ENCODE measurements at places on chromosomes 2 and 18.
A peak's percentile ranks its signal among the peaks of the same experiment; 100 is the strongest.

DNA sequence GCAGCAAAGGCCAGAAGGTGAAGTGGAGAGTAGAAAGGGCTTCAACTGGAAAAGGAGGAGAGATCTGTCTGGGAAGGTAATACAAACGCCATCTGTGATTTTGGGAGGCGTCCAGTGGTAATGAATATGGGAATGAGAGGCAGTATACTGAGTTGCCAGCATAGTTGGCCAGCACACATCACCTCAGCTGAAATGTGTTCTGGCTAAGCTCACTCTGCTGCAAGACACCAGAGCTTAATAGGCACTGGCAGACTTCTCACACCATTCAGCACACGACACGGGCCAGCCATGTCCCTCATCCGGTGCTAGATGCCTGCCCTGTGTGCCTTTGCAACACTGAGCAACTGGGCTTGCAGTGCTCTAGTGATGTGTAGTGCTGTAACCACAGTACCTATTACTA, 277.1 kb downstream of the PIEZO2 start:
- DNase-seq: no peak

- DNase-seq: no peak
Measured at GRCh38 chr2:182015334-182016109, 29.9 kb downstream of the PPP1R1C start.

DNA sequence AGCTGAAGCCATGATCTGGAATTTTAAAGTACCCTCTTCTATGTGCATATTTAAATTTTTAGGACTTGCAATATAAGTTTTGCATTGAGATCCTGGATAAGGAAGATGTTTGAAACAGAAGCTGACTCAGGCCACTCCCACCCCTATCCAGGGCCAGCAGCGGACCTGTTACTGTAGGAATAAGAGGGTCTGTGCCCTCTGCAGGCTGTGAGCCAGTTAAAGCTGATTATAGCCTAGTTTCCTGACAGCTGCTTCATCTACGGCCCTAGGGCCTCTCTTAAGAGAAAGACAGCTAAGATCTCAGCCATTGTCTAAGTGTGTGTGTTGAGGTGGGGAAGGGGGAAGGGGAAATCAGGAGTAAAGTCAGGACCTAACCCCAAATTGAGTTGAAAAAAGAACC, 234.0 kb downstream of the HAUS1 start:
- DNase-seq: no peak

DNA sequence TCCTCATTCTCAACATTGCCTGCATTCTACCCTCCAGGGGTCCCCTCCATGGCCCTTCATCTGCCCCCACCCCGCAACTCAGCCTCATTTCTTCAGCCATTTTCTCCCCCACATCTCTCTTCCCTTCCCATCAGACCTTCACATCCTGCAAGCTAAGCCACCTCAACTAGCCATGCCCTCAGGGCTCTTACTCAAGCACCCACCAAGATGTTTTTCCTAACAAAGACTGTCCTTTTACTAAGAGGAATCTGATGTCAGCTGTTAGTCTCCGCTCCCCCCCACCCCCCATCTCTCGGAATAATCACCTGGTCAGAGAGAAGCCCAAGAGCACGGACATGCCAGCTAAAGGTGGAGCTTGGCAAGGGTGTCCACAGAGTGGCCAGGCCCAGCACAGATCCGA, 4.7 kb upstream of the CAPN10 start:
- no peak for DNase-seq

DNA sequence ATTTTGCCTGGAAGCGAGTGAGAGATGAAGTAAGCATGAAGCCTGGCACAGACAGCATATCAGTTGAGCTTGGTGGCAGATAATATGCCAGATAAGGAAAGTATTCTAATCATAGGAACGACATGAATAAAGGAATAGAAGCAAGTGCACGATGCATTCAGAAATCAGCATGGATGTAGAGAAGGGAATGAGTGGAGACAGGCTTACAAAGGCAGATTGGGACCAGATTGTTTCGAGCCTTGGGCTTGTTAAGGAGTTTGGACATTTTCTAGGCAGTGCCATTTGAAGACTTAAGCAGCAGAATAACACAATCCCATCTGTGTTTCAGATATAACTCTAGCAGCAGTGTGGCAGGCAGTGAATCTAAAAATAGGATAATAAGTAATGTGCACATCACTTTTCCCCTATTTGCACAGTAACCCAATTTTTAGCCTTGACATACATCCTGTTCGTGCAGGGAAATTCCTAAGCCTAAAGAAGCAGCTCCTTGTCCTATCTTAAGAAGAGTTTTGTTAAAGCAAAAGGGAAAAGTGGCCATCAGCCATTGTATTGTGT, 450.2 kb downstream of the PLCL1 start:
- DNase-seq: no peak

GRCh38 chr2:190693533-190694232, 44.8 kb downstream of the NAB1 start:
- DNase-seq: no peak

- DNase-seq: no peak
Measured at GRCh38 chr2:44753552-44754285, 187.8 kb upstream of the SIX3 start.

DNA sequence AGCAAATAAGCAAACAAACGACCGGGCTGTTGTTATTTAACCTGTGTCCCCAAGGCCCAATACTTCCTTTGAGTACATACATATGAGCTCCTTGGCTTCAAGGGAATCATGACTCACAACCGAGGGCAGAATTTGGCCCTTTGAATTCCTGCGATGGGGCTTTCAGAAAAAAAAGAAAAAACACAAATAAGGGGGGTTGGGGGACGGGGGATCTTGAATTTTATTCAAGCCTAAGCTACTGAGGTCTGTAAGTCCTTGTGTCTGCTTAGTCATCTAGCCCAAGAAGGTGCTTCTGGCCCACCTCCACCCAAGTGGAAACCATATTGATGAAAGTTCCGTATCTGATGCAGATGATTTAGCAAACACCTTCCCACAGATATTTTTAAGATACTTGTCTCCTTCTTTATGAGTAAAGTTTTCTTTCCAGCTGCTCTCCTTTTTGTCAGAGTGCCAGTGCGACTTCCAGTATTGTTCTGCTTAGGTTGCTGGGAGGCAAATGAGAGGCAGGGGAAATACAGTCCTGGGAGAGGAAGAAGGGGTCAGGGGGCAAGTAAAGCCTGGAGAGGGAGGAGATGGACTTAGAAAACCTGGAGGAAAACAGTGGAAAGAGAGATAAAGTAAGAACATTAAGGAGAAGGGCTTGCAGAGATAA, 169.6 kb downstream of the ZEB2 start:
- DNase-seq: no peak

DNA sequence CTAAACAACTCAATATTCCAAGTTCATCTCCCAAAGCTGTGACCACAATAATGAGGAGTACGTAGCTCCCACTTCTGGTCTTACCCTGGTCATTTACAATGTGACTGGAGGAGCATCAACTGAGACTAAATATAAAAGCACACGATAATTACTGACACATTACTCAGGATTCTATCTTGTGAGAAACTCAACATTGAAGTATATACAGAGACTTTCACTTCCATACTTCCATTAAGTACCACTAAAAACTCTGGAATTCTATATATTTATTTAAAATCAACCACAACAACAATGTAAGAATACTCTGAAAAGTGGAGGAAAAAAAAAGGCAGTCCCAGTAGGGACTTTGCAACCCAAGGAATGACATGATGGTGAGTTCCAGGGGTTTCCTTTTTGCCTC, 61.4 kb downstream of the XDH start:
- DNase-seq: no peak

DNA sequence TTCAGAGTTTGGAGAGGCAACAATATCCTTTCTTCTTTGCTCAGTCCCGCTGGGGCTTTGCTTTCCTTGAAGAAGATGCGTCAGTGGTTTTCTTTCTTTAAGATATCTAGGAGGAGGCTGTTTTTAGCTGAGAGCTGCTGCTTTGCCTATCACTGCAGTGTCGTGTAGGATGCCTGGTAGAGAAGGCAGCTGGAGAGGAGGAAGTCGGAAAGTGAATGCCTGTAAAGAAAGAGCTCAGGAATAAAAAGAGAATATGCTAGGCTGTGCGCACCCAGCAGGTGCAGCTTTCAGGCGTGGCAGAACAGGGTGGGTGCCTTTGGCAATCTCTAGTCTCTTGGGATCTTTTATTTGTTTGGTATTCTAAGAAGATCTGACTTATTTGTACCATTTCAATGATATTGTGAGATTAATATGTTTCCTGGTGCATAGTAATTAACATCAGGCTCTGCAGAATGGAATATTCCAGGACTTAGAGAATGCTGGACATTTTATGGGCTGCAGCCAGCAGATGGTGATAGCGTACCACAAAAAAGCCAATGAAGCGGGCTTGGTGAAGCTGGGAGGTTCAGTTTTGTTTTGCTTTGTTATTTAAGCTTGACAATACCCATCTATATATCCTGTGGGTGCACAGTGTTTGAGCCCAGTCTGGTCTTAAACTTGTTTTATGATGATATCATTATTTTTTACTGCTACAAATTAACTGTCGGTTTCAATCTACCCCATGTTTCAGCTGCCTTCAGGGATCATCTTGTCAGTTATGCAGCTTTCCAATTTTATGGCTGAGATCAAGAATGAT, 34.9 kb downstream of the CAVIN2 start:
- peak; percentile 17 for DNase-seq

GRCh38 chr18:79476918-79477571, 81.3 kb downstream of the NFATC1 start:
- DNase-seq: no peak

Data from naive thymus-derived CD8-positive, alpha-beta T cell (primary cell).